ENCODE measurements at places on chromosomes 11 and 22.

- no peak for DNase-seq
Observed at GRCh38 chr11:114316980-114317786, 21.0 kb downstream of the NNMT start.

DNA sequence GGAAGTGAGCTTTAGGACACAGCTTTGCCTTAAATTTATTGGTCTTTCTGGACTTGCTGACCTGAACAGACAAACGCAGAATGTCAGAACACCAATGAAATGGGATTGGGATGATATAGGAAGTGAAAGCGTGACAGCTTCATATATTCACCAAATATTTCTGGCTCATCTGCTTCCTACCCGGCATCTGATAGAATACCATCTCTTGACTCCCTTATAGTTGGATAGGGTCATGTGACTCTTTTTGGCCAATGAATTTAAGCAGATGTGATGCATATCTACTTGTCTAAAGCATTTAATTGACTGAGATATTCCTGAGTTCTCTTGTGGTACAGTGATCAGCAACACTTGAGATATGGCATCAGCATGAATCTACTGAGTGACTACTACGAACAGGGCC lies 2.5 kb upstream of the CAPRIN1 start:
- no peak for DNase-seq

DNA sequence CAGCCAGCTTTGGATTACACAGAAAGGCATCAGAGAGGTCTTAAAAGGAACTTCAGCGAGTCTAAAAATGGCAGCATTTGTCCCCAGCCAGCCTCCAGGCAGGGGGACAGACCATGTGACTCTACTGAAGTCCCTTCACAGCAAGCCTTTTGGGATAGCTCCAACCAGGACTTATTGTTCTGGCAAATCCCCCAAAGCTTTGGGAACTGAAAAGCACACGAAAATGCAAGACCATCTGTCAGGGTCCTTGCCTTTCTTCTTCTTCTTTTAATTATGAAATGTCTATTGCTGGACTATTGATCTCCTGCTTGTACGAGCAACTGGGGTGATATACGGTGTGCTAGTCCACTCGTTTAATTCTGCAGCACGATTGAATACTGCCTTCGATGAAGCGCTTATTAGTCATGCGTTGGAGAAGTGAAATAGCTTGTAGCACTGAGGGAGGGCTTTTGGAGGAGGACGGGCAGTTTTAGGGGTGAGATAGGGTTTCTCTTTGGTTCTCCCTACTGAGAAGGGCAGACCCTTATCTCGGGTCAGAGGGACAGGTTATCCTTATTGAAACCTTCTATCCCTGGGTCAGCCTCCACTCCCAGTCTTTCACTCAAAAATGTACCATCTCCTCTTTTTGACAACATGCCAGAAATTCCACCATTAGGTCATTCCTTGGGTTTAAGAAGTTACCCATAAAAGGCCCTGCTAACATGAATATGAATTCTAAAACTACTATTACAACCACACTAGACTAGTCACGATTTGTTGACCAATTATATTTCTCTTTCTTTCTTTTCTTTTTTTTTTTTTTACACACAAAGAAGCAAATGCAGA lies 416.4 kb downstream of the MIAT start:
- DNase-seq = no peak

DNA sequence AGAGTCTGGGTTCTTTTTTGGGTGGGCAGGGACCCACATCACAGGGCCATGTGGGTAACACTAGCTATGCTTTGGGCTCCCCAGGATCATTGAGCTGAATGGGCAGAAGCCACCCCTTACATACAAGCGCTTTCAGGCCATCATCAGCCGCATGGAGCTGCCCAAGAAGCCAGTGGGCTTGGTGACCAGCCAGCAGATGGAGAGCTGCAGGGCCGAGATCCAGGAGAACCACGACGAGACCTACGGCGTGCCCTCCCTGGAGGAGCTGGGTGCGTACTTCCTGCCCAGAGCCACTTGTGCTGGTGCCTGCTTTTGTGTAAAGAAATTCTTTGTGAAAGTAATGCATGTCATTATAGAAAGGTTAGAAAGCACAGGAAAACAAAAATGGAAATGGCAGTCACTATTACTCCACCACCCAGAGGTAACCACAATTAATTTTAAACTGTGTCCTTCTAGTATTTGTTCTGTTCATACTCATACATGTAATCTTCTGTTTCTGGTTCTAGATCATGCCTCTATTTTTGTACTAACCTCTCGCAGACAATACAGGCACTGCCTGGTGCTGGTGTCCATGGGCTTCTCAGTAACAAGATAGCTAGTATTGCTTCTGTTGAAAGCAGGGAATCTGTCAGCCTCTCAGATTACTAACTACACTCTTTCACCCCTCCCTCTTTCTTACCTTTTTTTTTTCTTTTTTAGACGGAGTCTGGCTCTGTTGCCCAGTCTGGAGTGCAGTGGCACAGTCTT lies 13.7 kb downstream of the CRY2 start:
- no peak for DNase-seq

DNA sequence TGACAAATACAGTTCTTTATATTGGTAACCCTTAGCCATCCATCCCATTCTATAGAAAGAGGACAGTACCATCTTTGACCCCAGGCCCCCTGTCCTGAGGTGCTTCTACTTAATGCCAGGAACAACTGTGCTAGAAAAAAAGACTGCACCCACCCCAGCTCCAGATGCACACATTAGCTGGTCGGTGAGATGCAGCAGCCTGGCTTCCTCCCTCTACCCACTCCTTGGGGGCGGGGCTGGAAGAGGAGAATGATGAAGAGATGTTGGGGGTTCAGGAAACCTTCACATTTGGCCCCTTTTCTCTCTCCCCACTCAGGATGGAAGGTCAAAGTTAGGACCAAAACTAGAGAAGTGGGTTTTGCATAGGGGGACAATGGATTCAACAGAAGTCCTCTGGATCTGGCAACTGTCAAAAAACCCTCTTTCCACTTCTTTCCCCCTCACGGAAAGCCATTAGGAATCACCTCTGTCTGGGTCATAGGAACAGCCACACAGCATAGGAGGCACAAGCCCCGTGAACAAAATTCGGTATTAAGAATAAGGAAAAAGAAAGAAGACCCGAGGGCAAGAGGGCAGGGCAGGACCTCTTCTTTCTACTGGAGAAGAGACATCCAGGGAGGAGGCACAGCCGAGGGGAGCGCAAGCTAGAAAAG lies 755 bp downstream of the NRIP3 start:
- no peak for DNase-seq

- no peak for DNase-seq
Observed at GRCh38 chr11:111688013-111688412, 78.2 kb downstream of the PPP2R1B start.

- no peak for DNase-seq
Observed at GRCh38 chr11:63490551-63491239, at the start of gene PLAAT5. PLAAT5 (minus strand) TSS chr11:63491167; CDS start chr11:63491034, 133 bp downstream.

DNA sequence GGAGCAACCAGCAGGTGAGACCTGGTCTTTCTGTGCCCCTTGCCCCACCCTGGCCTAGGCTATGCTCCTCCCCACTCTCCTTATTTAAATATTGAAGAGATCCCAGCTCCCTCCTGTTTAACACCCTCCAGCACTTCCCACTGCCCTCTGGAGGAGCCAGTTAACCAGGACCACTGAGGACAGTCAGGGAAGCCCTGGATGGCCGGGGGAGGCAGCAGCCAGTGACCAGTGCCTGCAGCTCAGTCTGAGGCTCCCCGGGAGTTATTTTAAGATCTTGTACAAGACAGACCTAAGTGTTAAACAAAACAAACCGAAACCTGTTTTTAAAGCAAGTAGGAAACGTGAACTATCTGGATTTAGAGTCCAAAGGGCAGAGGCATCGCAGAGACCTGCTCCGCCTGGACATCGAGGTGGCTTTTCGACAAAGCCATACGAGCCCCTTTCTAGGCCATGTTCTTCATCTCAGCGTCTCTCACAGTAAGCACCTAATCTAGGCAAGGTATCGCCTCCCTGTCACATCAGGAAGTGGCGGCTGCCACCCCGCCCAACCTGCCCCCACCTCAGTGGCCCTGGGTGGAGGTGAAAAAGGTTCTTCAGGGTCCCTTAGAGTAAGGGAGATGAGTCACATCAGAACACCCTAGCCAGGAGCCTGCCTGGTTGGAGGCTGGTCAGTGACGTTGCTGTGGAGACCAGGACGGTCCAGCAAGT lies 35.2 kb downstream of the TRMU start:
- DNase-seq = no peak

GRCh38 chr11:72782081-72782920 lies 11.5 kb downstream of the STARD10 start:
- no peak for DNase-seq

DNA sequence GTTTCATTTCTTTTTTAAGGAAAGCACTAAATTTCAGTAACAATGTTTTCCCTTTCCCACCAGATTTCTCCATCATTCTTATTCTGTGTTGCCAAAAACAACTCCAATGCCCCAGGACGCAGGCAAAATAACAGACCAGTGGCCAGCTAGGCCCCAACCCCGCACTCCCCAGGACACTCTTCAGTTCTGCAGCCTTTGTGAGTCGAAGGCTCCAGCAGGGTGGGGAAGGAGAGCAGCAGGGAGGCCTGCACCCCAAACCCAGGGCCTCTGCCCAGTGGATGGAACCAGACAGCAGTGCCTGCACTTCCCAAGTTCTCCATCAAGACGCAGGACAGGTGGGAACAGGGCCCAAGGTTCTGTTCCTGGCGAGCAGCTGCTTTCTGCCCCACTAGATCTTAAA lies 34.4 kb downstream of the PPP2R1B start:
- no peak for DNase-seq

DNA sequence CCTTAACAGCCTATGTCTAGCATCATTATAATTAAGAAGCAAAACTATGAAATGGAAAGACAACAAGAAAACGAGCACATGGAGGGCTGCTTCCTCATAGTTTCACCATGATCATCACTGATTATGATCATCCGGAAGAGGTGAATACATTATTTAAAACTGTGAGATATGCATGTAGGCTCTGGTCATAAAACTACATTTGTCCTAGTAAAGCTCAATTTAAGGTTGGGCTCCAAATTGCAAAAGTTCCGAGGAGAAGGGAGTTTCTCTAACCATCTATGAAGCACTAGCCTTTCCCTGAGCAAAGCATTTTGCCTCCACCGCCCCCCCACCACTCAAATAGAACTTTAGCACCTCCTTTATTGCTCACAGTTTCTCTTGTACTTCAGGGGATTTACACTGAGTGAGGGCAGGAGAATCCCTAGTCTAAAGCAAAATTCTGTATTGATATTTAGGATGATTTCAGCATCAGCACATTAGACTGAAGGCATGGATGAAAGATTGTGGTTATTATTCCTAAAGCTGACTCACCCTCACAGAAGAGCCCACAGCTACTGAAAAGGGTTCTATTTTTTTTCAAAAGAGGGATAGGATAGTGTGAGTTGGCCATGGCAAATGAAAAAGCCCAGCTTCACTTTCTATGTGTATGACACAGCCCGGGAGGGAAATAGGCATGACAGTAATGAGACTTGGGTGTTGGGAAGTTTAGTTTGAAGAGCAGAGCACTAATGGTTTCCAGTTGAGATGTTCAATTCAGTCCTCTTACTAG lies 203.4 kb downstream of the CADM1 start:
- no peak for DNase-seq

GRCh38 chr11:62865635-62866034 lies 15.1 kb upstream of the SLC3A2 start:
- DNase-seq = no peak

DNA sequence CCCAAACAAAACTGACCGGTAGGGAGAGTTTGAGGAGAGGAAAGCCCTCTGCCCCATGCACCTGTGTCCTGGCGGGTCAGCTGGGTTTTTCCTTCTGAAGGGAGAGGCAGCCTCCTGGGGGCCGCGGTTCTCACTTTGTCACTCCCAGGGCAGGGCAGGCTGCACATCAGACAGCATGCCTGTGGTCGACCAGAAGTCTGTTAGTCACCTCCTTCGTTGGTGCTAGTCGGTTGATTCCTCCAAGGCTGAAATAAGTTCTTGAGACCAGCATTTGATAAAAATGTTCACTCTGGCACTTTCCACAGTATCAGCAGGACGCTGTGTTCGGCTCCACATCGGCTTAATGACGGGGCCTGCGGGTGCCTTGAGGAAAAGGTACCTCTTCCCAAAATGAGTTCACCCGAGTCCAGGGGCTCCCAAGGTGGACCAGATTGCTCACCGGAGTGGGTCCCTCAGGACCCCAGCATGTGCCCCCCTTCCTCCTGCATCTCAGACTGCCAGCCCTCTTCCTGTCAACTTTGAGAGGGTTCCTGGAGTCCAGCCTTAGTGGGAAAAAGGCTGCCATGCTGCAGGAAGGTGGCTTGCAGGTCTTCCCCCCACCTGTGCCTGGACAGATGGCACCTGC lies 373.7 kb upstream of the B3GAT1 start:
- no peak for DNase-seq

DNA sequence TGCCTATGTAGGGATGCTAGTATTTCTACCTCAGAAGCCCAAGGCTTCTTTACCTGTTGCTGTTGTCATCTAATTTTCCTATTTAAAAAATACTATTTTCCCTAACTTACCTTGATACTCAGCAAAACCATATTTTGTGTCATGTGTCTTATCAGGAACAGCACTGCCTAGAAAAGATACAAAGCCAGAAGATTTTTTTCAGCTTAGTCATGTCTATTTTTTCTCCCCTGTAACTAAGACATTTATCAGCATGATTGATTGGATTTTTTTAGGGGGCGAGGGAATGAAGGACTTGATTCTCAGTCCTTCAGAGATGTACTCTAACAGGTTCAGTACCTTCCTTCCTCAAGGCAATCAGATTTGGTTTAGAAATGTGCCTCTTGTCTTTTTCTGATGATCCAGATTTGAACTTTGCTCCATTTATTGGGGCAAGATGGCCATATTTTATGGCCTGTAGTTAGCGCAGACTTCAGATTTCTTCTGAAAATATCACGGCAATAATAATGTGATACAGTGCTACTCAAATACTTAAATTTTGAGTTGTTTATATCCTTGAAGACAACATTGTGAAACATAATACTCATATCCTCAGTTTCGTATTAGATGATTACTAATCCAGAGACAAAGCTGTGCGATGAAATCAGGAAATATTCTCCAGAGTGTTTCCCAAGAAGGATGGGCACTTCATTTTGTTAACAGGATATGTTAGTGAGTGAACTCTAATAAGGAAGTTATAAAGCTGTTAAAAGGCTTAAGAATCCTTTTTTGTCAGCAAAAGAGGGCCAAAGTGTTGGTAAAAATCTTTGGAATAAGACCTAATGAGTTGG lies 3.8 kb upstream of the PIK3IP1 start:
- no peak for DNase-seq

GRCh38 chr11:73321604-73322381 lies 13.7 kb downstream of the ARHGEF17 start:
- no peak for DNase-seq
